Uterus (tissue), 4 donors: ENCODE measurements at places on chromosomes 3 and 15. TPM values are rescaled to one million over a fixed set of nuclear protein-coding genes. Genes with fewer than 3 reads are reported as not detected.

DNA sequence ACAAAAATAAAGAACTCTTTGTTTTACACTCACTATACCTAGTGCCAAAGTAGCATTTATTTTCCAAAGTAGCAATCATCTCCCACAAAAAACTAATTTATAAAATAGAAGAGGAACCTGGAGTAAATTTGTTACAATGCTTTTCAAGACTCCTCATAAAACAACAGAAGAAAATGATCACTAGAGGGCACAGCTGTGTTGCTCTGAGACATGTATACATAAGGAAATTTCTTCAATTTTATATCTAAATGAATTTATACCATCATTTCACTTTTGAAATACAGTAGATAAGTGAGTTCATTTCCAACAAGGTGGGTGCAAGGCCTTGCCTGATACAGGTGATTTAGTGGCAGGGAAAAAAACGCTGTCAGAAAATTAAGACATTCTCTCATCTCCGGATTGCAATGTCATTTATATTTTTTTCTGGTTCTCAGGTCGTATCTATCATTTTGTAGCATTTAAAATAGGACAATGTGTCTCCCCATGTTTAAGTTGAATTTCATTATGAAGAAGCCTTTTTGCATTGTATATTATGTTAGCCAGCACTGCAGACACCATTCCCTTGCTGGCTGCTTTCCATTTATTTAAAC lies 25.3 kb upstream of the ARHGEF26 start:
- DNase-seq: no peak

GRCh38 chr3:114790752-114791151 lies 356.3 kb downstream of the ZBTB20 start:
- DNase-seq: no peak

DNA sequence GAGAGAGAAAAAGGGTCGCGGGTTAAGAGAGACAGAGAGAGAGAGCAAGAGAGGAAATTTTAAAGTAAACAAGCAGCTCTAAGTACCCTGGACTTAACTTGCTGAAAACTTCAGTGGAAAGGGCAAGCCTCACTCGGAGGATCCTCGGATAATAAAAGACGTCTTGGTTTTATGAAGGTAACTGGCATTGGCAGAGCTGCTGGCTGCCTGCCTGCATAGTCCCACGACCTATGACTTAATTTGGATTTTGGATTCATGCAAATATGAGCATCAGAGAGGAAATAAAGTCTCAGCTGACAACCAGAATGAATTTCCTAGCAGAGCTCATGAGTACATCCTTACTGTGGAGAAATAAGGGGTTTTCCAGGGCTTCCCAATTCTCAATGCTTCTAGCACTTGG lies 95.1 kb upstream of the PDZRN3 start:
- peak; percentile 69 for DNase-seq

GRCh38 chr3:196472286-196472685 lies 31.3 kb downstream of the RNF168 start:
- DNase-seq: no peak

- no peak for DNase-seq
Observed at GRCh38 chr15:75872403-75872990, 29.2 kb downstream of the UBE2Q2 start.

GRCh38 chr15:50059203-50059772 lies 59.7 kb downstream of the ATP8B4 start:
- no peak for DNase-seq

DNA sequence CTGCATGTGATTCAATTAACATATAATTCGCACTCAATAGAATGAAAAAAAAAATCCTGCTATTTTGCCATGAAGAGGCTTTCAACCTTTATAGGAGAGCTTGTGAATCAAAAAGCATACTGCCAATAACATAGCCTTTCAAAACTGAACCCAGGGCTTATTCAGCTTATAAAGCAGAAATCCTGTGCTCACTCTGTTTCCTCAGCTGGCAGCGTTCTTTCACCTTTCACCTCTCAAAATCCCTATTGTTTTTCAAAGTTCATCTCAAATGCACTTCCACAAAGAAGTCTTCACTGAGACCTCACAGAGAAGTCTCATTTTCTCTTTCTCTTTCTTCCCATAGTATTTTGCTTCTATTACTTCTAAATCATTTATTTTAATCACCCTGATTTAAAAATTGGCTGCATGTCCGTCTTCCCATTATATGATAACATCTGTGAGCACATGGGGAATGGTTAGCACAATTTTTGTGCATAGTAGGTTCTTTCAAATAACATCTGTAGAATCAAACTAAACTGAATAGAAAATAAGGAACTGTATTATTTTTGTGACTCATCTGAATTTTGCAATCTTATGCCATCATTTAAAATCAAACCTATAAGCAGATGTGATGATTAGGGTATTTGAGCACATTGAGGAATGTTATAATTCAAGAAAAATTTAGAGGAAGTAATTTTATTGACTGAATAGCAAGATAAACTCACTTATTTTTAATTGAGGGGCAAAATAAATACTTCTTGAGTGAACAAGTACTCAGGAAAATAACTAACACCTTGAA lies 373.4 kb downstream of the NLGN1 start:
- DNase-seq: no peak

DNA sequence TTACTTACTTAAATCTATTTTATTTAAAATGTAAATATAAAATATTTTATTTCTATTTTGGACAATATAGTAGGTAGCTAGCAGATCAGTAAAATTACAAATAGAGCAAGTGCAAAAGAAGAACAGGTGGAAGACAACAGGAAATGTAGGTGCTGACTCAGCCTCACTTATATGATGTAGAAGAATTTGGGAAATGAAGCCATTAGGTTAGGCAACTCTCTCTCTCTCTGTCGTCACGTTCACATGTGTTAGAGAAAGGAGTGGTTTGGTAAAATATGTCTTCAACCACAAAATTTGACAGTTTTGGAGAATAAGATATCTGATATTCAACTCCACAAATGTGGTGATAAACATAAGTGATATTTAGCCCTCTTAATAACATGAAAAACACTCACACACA lies 532.5 kb upstream of the KCNMB2 start:
- DNase-seq: no peak

DNA sequence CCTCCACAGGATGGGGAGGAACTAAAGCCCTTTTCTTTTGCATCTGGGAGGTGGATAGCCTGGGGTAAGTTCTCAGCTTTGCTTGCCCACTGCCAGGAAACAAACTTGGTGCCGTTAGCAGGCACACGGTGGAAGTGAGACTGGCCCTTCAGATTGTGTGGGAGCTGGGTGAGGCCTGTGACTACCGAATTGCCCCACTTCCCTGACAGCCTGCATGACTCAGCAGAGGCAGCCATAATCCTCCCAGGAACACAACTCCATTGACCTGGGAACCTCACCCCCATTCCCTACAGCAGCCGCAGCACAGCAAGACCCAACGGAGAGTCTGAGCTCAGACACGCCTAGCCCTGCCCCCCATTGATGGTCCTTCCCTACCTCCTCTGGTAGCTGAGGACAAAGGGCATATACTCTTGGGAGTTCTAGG lies 282.6 kb downstream of the KLF13 start:
- no peak for DNase-seq

DNA sequence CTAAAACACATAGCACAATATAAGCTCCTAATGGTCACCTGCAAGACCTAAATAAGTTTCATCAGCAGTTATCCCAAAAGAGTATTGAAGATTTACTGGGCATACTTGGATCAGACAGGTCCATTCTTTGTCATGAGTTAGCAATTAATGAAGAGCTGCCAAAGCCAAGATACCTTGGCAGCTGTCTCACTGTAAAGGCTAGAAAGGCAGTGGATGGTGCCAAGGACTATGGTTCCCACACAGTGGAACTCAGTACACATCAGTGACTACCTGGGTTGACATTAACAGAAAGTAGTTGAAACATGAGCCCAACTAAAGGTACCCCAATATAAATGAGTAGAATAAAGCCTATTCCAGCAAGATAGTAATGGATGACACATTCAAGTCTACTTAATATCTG lies 41.1 kb upstream of the TMCO5A start:
- DNase-seq: no peak

- no peak for DNase-seq
Observed at GRCh38 chr3:149398296-149398695, 20.8 kb upstream of the TM4SF1 start.

DNA sequence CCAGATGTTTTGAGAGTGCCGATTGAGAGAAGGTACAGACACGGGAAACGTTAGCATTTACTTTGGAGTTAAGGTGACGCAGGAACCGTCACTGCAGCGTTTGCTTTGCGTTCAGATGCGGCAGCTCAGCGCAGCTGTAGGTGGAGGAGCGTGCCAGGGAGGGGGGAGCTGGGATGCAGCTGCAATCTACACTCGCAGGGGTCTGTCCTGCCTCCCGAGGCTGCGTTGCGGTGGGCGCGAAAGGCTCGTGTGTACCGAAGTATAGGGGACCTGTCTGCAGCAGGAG lies 425 bp upstream of the FYTTD1 start:
- DNase-seq: no peak

DNA sequence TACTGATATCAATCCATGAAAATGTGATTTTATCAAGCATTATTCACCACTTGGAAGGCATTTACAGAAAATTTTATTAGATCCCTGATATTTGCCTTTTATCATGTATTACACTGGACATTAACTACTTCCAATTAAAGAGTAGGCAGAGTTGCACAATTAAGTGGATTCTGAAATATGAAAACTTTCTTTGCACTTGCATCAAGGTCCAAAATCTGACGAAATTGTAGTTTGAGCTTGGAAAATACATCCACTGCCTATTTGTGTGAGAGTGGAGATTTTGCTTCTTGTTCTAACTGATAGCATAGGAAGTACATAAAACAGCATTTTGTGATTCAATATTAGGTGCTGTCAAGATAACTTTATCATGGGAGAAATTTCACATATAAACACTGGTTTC lies 49.6 kb upstream of the SLC12A8 start:
- DNase-seq: no peak

GRCh38 chr3:152299249-152299976 lies 30.7 kb downstream of the MBNL1 start:
- DNase-seq: no peak

GRCh38 chr15:100224206-100225185 lies 117.3 kb downstream of the ADAMTS17 start:
- no peak for DNase-seq

GRCh38 chr3:50687127-50687751 lies 12.5 kb downstream of the DOCK3 start:
- DNase-seq: no peak

- no peak for DNase-seq
Observed at GRCh38 chr3:49876567-49876966, 6.9 kb upstream of the CAMKV start.

GRCh38 chr3:189624130-189624529 lies 7.1 kb upstream of the TP63 start:
- no peak for DNase-seq

GRCh38 chr3:24136624-24137310 lies 191.7 kb downstream of the NR1D2 start:
- DNase-seq: no peak

The ZNF774 gene
- total RNA-seq: 2.6 TPM

The PPP2R3A gene
- 8.5 TPM for total RNA-seq

The CFAP100 gene
- total RNA-seq: not detected

The UROC1 gene
- total RNA-seq: not detected

The CP gene
- 13.3 TPM for total RNA-seq

The NIT2 gene
- total RNA-seq: 12.4 TPM

The TJP1 gene
- 72.4 TPM for total RNA-seq

The FANCD2OS gene
- total RNA-seq: not detected

The MYL3 gene
- 9.6 TPM for total RNA-seq

The FRMD4B gene
- 19.5 TPM for total RNA-seq

The NR1I2 gene
- 0.21 TPM for total RNA-seq
